Progenitor cell of endocrine pancreas (in vitro differentiated cells): ENCODE measurements at places on chromosomes 12 and 14. TPM values are rescaled to one million over a fixed set of nuclear protein-coding genes. Genes with fewer than 3 reads are reported as not detected.

The SLC22A17 gene
- 26.2 and 29.3 TPM in 2 replicates for total RNA-seq

The FOXA1 gene
- 187 and 196 TPM in 2 replicates for total RNA-seq

The TSPAN19 gene
- not detected in 2 replicates for total RNA-seq

DNA sequence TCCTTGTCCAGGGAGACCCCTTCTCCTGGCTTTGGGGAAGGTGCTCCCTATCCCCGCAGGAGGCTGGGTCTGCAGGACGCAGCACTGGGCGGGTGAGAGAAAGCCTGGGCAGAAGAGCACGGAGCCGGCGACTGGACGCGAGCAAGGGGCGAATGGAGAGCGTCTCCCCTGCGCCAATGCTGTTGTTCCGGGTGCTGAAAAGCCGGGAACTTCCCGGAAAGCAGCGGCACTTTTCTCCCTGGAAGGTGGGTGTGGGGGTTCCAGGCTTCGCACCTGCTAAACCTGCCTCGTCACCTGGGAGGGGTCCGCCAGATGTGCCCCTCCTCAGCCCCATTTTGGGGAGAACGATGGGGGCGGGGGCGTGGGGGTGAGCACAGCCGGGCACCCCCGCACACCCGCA lies 417.1 kb upstream of the TMTC1 start:
- no peak overlapping the region for H3K27ac ChIP-seq
- peak; percentile 16 for DNase-seq
- peaks cover 28% of the 10 kb centered on the region for H3K27me3 ChIP-seq
- peak overlapping the region; percentile 57 for H3K4me3 ChIP-seq
- peaks cover 7% of the 10 kb centered on the region for H3K4me1 ChIP-seq

GRCh38 chr12:30962047-30962446 lies 35.5 kb downstream of the TSPAN11 start:
- H3K27me3 ChIP-seq: no peaks in the 10 kb centered on the region
- no peaks in the 10 kb centered on the region for H3K36me3 ChIP-seq
- H3K27ac ChIP-seq: no peak overlapping the region
- H3K4me3 ChIP-seq: no peak overlapping the region
- H3K4me1 ChIP-seq: peaks cover 9% of the 10 kb centered on the region
- no peak for DNase-seq

DNA sequence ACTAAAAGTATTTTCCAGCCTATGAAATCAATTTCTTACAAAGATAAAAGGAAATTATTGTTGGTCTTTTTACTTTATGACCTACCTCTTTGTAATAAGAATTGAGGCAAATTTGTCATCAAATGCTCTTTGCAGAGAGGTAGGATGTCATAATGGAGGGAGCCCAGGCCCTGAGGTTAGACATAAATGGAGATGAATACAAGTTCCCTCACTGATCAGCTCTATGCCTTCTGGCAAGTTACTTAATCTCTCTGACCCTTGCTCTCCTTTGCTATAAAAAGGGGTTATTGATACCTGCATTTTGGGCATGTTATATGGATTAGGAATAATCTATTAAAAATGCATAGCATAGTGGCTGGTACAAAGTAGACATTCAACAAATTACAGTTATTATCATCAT lies 146.9 kb upstream of the KRR1 start:
- H3K27ac ChIP-seq: no peak overlapping the region
- no peak overlapping the region for H3K4me3 ChIP-seq
- H3K4me1 ChIP-seq: peaks cover 11% of the 10 kb centered on the region
- H3K27me3 ChIP-seq: no peaks in the 10 kb centered on the region

DNA sequence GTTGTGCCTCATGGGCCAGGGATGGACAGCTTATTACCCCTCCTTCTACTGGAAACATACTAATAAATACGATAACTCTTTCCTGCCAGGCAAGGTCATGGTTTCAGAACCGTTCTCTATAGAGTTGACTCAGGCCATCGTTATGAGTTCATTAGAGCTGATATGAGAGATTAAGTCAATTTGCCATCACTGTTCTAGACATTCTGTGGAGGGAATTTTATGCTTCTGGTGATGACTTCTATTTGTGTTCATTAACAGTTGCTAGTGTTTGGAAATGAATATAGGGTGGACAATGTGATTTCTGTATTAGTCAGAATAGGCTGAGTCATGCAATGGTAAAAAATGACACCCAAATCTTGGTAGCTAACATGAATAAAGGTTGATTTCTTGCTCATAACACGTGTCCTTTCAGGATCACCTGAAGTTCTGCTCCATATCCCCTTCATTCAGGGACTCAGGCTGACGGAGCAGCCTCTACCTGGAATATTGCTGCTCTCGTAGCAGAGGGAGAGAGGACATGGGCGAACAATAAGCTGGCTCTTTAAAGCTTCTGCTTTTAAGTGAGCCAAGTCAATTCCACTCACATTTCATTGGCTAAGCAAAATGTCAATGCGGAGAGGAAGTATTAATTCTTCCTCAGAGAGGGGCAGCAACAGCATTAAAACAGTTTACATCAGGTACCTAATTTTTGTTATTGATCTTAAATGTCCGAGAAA lies 18.5 kb upstream of the TBPL2 start:
- H3K36me3 ChIP-seq: no peaks in the 10 kb centered on the region
- peaks cover 13% of the 10 kb centered on the region for H3K4me1 ChIP-seq
- peaks cover 7% of the 10 kb centered on the region for H3K27me3 ChIP-seq
- H3K4me3 ChIP-seq: no peak overlapping the region

DNA sequence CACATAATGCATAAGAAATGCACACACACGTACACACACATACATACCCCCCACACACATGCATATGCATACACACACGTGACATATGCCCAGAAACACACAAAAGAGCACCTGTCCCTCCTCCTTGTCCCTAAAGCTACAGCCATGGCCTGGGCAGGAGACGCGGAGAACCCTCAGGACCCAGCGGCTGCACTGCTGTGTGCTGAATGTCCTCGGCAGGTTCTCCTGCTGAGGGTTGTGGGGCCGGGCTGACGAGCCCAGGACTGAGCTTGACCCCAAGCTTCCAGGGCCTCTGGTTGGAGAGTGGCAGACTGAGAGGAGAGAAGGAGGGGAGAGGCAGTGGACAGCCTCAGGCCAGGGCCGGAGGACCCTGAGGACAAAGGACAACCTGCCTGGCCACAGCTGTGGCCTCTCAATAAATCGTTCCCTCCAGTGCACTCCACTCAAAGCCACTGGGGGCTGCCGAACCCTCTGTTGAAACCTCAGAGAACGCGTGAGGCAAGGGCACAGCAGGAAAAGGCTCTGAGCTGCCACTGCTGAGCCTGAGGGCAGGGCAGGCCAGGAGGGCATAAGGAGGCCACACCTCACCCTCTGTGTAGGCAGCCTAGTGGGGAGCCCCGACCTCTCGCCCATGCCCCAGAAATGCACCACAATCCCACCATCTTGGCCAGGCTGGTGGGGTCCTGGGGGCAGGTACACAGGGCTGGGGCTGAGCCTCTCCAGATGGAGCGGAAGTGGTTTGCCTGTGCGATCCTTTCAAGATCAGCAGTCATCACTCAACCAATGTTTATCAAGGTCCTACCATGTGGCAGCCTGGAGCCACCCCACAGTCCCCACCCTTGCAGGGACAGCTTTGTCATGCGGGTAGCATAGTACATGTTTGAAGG lies 3.1 kb downstream of the CACNA2D4 start:
- peak; percentile 11 for DNase-seq
- H3K4me1 ChIP-seq: peaks cover 5% of the 10 kb centered on the region
- H3K27me3 ChIP-seq: peaks cover 12% of the 10 kb centered on the region
- H3K36me3 ChIP-seq: no peaks in the 10 kb centered on the region
- no peak overlapping the region for H3K27ac ChIP-seq
- H3K4me3 ChIP-seq: no peak overlapping the region

DNA sequence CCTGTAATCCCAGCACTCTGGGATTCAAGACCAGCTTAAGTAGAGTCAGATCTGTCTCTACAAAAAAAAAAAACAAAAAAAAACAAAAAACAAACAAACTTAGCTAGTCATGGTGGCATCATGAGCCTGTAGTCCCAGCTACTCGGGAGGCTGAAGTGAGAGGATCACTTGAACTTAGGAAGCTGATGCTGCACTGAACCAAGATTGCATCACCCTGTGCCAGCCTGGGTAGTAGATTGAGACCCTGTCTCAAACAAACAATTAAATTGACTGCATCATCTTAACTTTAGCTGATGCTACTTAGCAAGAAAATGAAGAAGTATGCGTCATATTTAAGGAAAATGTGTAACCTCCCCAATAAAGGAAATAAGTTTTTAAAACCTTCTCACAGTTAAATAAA lies 136.6 kb upstream of the ATXN7L3B start:
- no peaks in the 10 kb centered on the region for H3K36me3 ChIP-seq
- DNase-seq: no peak

DNA sequence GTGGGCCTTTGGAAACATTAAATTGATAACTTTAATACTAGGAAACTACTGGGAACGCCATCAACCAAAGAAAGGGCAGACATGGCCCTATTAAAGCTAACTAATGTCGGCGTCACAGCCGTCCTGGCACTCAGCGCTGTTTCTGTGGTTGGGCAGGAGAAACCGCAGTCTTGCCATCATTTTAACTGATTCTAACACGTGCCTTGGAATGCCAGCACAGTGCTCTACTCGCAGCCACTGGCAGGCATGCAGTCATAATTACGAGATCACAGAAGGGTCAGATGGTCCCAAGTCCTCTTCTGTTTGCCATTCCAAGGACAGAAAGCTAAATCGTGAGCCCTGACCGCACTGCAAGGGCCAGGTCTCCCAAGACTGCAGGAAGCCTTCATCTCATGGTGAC lies 75.2 kb downstream of the RIMBP2 start:
- DNase-seq: no peak
- no peak overlapping the region for H3K4me3 ChIP-seq
- no peaks in the 10 kb centered on the region for H3K36me3 ChIP-seq
- H3K4me1 ChIP-seq: peaks cover 3% of the 10 kb centered on the region

GRCh38 chr14:69005432-69006148 lies 26.5 kb upstream of the ACTN1 start:
- peaks cover 7% of the 10 kb centered on the region for H3K27me3 ChIP-seq
- H3K4me1 ChIP-seq: peaks cover 7% of the 10 kb centered on the region
- no peaks in the 10 kb centered on the region for H3K36me3 ChIP-seq
- H3K27ac ChIP-seq: peak overlapping the region; percentile 68
- no peak overlapping the region for H3K4me3 ChIP-seq
